OCI-M1 (cell line): ENCODE measurements at places on chromosomes 7 and 10.

- no peak for DNase-seq
Measured at GRCh38 chr7:42445691-42446090, 208.7 kb upstream of the GLI3 start.

DNA sequence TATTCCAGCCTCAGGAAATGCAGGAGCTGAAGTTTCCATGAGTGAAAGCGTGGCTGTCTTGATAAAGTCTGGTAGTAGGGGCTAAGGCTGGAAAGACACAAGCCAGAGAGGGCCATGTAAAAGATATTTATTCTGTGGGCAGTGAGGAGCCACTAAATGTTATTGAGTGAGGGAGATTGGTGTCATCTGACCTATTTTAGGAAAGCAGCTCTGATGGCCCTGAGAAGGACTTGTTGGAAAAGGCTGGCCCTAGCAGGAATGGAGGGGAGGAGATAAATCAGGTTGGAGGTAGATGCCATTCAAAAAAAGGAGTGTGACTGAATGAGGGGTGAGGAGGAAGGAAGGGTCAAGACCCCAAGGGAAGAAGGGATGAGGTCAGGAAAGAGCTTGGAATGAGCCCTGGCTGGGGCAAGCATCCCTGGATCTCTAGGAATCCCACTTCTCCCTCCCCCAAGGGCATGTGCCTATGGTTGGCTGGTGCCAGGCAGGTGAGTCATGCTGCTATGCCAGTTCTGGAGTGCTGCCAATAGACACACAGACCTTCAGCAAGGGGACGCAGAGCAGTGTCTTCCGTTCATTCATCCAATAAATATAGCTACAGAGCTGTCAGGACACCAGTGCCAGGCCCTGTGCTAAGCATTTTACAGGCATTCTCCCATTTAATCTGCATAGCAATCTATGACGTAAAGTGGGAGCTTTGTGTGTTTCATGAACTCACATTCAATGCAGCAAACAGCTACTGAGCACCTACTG is 2.0 kb downstream of the ANKRD2 start:
- no peak for DNase-seq

DNA sequence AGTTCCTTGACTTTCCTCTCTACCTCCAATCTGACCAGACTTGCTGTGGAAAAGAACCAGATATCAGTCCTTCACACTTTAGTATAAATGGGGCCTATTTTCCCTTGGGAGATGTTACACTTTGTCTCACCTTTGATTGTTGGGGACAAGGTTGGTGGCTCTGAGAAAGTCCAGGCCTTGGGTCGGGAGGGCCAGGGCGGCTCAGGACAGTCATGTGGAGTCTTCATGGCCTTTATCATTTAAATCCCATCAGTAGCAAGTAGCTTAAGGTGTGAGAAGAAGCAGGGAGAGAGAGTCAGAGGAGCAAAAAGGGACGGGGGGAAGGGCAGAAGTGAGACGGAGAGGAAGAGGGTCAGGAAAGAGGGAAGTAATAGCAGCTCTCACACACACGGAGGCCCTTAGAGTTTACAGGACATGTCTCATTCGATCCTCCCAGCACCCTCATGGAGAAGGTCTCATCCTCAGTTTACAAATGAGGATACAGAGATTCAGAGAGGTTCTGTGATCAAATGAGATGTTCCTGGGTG is 40.5 kb downstream of the TBATA start:
- peak; percentile 23 for DNase-seq

DNA sequence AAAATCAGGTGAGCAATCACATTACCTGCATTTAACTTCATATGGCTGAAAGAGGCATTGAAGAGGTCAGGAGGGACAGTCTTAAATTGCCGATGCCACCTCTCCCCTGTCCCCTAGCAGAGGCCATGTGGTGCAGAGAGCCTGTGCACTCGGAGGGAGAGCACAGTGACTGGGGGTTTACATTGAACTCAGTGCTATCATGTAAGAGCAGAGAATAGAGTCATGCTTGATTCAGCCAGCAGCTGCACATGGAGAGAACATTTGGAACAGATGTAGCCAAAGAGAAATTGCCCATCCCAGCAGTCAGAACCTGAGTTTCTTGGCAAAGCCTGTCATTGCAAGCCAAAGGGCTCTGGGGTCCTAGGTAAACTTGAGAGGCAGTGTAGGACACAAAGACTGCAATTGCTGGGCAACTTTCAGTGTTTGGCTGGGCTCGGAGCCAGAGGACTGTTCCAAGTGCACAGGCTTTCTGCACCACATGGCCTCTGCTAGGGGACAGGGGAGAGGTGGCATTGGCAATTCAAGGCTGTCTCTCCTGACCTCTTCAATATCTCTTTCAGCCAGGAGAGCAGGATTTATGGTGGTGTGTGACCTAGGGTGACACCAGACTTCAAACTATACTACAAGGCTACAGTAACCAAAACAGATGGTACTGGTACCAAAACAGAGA is 267.1 kb downstream of the REEP3 start:
- no peak for DNase-seq

GRCh38 chr7:149245744-149246143 is 6.3 kb downstream of the ZNF212 start:
- DNase-seq = no peak

- DNase-seq = no peak
Measured at GRCh38 chr10:101969412-101969922, 86.5 kb downstream of the ARMH3 start.

GRCh38 chr7:119392-120163 is 72.8 kb upstream of the FAM20C start:
- no peak for DNase-seq

DNA sequence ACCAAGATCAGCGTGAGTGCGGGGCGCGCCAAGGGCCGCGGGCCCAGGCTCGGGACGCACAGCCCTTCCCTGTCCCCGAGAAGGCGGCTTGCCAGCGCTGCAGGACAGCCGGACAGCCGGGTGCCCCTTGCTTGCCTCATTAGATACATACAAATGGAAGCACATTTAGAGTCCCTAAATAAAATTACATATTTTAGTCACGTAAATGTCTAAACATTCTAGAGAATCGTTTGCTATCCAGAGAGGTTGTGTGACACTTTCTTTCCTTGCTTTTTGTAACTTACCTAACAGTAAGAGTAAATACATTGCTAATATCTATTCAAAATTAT is 4.8 kb downstream of the VSTM2A start:
- no peak for DNase-seq

DNA sequence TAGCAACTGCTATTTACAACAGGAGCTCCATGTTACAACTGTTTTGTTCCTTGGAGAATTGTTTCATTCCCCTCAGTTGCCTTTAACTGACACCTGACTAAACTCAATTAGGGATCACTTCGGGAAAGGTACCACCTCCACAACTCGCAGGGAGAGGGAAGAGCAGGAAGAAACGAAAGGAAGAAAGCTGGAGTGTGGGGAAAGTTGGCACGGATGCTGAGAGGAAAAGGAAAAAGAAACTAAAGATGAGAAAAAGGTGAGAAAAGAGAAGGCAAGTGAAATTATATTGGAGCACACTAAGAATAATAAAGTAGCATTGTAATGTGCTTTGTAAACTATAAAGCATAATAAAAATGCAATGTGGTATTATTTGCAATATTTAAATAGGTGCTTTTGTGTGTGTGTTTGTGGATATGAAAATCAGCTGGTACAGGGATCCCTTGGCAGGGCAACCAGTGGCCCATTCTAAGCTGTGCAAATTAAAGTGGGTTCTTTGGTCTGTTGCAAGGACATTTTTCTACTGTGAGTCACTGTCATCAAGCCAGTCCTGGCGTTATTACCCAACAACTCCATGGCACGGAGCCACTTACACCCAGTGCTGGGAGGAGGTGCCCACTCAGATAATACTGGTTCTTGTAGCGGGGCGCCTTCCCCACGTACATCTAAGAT is 45.9 kb downstream of the HIPK2 start:
- no peak for DNase-seq

DNA sequence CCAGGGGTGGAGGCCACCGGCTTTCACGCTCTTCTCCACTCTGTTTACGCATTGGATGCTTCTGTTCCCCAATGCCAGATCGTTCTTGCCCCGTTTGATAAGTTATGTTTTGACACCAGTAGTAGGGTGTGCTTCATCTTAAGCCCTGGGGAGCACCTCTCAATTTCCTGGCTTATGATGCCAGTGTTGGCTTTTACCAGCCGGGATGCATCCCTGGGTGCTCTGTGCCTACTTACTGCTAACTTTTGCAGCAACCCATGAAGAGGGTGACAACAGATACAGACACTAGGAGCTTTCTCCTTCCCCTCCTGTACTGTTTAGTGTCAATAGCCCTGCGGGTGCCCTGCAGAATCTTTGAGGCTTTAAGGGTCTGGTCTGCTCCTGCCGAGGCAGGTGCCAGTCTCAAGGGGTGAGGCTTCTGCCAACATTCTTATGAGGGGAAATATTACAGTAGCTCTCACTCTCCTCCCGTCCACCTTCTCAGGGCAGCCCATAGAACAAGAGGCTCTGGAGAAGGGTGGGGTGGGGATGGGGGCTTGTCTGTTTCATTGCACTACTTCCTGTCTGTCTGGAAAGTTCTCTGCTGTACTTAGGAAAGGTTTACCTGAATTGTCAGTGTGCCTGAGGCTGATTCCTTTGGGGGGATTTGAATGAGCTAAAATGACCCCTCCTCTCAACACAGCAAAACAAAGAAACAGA is 23.3 kb downstream of the ADCY1 start:
- no peak for DNase-seq

- peak; percentile 6 for DNase-seq
Measured at GRCh38 chr10:124142960-124143359, 49.6 kb upstream of the CHST15 start.

GRCh38 chr10:63515002-63515763 is 6.0 kb upstream of the REEP3 start:
- peak; percentile 76 for DNase-seq

DNA sequence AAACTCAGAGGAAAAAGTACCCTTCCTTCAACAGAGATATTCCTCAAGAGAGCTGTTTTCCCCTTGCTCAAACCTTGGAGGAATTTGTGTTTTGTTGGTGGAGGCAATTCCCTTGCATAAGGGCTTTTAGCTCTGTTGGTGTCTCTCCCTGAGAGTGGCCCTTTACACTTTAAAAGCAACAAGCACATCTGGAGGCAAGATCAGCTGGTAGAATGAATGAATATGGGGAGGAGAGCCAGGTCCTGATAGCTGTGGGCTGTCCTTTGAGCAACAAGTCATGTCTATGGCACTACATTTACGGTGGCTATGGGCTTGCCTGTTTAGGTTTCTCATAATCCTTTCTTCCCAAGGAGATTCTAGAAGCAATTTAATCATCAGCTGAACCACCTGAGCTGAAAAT is 384.0 kb downstream of the SORCS3 start:
- no peak for DNase-seq

DNA sequence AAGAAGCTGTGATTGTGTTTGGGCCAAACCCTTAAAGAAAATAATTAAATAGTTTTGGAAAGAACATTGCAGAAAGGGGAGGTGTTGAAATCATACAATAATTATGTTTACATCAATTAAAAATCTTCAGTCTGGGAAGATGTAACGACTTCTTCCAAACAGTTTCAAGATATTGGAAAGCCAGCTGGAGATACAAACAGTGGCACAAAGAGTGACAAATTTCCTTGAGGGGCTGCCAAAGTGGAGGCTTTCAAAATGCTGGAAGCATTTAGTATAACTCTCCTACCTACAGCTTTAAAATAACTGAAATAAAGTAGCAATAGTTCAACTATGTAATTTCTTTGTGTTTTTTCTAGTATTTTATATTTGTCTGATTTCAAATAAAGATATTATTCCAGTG is 405.0 kb downstream of the DNAJB9 start:
- DNase-seq = no peak

DNA sequence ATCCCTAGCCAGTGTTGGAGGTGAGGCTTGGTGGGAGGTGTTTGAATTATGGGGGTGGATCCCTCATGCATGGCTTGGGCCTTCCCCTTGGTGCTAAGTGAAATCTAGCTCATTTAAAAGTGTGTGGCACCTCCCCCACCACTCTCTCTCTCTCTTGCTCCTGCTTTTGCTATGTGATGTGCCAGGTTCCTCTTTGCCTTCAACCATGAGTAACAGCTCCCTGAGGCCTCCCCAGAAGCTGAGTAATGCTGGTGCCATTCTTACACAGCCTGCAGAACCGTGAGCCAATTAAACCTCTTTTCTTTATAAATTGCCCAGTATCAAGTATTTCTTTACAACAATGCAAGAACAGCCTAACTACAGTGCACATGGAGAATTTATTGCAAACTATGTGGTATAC is 188.8 kb upstream of the POT1 start:
- peak; percentile 3 for DNase-seq

GRCh38 chr7:74027683-74028320 is at the start of gene ELN:
TSS of gene ELN (plus strand) at chr7:74028173. CDS start at chr7:74028188, 15 bp downstream.
- DNase-seq = no peak

DNA sequence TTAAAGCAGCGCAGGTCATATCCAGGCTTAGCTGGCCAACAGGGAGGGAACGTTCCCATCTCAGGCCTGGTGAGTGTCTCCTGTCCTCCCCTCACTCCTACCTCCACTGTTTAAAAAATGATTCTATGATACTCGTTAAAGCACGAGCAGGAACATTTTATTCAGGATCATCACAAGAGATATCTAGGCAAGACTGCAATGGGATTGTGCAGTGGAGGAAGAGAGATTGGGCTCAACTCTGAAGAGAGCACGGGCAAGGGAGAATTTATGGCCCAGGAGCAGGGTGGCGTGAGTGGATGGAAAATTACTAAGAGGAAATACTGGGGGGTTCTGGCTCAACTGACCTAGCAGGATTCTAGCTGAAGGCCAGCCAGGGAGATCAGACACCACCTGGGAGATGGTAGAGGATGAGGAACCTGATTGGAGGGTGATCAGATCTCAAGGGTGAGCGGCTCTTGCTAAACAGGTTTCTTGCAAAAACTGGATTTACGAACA is 9.0 kb upstream of the HSPB1 start:
- DNase-seq = no peak

DNA sequence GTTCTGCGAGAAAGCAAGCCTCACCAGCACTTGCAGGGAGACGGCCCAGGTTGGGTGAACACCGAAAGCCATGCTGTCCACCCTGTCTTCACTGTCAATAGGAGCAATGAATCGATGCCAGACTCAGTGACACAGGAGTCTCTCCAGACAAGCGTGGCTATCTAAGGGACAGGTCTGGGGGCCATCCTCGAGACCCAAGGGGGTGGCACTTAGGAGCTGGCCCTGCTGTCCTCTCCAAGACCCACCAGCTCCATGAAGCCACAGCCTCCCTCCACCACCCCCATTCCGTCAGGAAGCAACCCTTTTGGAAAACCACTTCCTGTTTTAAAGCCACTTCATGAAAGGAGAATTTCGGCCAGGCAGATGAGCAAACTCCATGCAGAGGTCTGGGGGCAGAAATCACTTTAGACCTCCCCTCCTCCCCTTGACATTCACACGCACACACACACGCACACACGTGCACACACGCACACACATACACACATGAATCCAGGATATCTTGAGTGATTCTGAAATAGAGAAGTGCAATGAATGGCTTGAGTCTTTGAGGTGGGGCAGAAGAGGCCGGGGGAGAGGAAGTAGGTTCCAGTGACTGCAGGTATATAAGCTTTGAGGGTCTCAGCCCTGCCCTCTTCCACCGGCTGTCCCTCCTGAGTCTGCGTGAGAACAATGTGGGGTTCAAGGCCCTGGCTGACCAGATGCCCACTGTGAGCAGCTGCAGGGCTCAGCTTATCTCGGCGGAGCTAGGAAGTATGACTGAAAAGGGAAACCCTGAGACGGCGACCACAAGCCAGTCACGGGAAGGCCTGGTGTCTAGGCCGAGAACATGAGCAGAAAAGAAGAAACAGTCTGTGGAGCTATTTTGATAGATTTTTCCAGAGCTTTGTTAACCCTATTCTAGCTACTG is 25.0 kb downstream of the RGS10 start:
- peak; percentile 94 for DNase-seq
